SK-N-MC (cell line): ENCODE measurements at places on chromosomes 12 and 14.

DNA sequence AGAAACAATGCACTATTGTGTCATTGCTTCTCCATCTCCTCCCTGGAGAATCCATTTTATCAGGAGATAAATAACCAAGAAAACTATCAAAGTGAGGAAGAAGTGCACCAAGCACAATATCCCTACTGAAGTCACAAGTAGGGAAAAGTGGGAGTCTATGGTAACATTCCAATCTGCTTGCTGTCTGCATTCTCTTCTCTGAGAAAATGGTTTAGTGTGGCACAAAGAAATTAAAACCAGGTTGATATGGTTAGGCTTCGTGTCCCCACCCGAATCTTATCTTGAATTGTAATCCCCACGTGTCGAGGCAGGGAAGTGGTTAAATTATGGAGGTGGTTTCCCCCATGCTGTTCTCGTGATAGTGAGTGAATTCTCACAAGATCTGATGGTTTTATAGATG lies 209.7 kb downstream of the PRKD1 start:
- no peak for DNase-seq

DNA sequence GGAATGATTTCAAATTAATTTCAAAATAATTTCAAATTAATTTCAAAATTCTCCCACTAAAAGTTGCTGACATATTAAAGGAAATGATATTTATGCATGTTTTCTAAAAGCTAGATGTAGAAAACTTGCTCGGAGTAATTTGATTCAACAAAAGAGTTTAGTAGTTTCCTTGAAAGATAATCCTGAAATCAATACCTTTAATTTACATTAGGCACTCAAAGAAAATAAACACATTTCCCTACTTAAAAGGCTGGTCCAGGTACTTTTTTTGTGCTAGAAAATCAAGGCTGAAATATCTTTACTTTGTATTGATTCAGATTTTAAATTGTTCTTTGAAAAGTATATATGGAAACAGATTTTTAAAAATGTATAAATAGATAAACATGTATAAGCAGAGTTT lies 370.5 kb downstream of the RAD51B start:
- DNase-seq: no peak

DNA sequence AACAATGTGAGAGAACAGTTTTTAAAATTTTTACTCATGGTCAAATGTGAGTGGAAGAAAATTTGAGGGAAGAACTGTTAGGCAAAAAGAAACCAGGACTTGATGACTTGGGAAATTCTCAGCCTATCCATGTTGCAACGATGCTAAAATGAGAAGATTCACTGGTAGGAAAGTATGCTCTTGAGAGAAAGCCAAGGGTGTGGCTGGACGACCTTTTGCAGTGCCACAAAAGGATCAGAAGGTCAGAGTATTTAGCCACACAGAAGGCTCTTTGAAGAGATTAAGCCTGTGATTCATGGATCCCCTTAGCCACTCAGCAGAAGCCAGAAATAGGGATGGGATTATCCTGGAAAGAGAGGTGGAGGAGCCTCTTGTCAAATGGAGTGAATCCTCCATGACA lies 336.8 kb downstream of the LRIG3 start:
- DNase-seq: no peak

- no peak for DNase-seq
These were observed 222.0 kb upstream of the LRIG3 start for GRCh38 chr12:59142183-59142790.

DNA sequence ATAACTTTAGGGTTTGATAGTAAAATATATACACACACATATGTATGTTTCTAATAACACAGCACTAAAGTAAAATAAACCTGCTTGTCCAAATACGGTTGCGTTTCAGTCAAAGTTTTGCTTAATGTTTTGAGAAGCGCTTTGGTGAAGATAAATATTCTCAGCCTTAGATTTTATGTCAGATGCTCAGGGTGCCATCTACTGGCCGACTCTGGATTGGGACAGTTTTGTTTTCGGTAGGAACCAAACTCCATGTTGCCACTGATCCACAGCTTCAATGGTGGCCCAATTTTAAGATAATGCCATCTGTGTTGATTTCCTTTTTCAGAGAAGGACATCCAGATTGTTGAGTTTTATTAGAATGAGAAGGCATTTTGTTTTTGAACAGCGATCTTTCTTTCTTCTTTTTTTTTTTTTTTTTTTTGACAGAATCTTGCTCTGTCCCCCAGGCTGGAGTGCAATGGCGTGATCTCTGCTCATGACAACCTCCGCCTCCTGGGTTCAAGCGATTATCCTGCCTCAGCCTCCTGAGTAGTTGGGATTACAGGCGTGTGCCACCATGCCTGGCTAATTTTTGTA lies 43.1 kb downstream of the LLPH start:
- DNase-seq: peak; percentile 82

GRCh38 chr12:87368259-87368658 lies 660.9 kb downstream of the C12orf50 start:
- no peak for DNase-seq

DNA sequence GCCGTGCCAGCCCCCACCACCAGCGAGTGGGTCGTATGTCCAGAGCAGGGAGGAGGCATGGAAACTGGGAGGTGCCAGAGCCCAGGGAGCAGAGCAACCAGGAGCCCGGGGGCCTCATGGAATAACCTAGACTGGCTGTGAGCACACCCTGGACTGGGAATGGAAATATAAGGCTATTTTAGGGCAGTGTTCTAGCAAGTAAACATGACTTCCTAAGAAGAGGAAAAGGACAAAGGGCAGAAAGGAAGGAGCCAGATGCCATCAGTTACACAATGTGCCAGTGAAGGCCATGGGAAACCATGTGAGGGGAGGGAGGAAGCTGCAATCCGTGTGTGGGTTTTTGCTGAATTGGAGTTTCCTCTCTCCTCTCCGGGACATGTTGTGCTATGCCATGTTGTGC lies 18.7 kb upstream of the CPM start:
- no peak for DNase-seq

DNA sequence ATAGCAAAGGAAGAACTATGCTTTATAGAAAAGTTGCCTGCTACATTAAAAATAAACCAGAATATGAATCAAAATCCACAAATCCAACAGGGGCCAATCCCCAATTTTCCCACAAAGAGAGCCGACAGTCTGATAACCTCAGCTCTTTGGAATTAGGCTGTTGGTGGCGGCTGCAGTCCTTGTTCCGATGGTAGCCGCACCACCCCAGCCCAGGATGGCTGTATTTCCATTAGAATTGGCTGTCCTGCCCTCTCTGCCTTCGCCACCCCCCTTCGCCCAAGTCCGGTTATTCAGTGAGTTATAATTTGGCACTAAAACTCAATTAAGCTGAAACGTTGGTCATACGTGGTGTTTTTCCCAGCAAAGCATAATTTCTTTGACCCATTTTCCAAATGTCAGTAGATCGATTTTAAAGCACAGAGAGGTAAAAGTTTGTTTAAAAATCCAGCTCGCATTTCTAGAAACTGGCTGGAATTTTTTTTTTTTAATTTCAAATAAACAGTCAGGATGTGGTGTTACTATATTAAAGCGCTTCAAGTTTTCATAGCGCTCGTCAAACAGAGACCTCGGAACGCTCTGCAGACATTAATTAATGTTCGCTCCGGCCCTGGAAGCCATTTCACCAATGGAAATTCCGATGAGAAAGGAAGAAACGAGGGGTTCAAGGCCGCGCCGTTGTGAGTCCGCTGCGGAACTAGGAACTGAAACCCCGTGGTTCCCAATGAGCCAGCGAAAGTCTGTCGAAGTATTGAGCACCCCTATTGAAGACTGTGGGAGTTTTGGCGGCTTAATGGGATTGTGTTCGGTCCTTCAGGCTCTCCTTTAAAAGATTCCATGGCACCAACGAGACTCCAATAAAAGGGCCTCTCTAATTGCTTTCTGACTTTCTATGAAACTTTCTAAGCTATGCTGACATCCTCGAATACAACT lies 104.8 kb upstream of the DIO3 start:
- no peak for DNase-seq

DNA sequence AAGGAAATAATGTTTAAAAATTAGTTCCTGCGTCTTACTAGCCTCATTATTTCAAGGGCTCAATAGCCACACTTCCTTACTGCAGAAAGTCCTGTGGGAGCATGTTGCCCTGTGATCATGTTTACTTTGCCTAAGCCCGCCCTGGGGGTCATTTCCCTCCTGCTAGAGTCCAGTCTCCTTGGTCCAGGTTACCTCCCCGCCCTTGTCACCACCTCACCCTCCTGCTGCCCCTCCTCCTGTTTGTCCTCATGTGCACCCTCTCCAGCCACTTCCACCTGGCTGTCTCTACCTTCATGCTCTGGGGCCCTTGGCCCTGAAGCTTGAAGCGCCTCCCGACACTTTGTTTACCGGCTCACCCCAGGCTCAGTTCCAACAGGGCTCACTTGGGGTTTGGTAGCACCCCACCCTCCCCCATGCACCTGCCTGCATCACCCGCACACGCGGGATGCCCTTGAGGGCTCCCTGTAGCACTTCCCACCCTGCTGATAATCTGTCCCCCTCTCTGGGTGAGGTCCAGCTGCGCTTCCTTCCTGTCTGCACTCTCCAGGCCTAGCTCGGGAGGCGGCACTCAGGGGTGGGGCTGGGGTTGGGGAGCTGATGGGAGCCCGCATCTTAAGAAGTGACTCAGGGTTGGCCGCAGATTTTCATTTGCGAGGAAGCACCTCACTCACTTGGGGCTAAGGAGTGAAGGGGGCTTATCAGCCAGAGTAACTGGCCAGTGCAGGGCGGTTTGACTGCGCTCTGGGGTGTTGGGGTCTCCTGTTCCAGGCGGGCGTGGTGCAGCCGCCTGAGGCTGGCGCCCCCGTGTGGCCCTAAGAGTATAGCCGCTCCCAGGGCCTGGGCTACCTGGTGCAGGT lies 40.1 kb downstream of the SMIM41 start:
- no peak for DNase-seq

DNA sequence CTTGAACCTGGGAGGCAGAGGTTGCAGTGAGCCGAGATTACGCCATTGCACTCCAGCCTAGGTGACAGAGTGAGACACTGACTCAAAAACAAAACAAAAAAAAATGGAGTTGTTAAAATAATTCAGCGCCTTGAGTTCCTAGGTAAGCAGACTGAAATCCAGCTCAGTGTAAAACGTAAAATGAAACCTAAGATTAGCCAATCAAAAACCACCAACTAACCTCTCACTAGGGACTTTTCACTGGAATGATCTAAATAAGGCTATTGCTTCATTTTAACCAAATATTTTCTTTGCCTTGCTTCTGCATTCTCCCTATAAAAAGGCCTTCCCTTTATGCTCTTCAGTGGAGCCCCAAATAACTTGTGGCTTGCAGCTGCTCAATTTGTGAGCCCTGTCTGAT lies 91.6 kb upstream of the HIF1A start:
- DNase-seq: no peak

GRCh38 chr14:82313889-82314288 lies 780.2 kb upstream of the SEL1L start:
- no peak for DNase-seq
